ENCODE measurements at places on chromosomes 4 and X.

GRCh38 chr4:104490770-104491480 is 3.8 kb downstream of the CXXC4 start:
- peak; percentile 90 for DNase-seq

DNA sequence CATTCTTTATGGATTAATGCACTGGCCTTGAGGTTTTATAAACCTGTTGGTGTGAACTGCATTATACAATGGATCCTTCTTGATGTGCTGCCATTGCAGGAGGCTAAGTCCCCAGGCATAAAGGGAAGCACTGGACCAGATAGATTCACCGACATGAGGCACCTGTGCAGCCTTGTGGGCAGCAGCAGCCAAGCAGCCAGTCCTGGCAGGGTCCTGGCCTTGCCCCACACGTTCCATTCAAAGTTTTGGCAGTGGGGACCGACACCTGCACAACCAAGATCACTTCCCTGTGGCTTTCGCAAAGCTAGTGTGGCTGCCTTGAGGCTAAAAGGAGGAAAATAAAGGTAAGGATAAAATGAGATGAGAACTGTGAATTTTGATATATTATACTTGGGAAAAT is 53.1 kb downstream of the TMEM156 start:
- DNase-seq: no peak

DNA sequence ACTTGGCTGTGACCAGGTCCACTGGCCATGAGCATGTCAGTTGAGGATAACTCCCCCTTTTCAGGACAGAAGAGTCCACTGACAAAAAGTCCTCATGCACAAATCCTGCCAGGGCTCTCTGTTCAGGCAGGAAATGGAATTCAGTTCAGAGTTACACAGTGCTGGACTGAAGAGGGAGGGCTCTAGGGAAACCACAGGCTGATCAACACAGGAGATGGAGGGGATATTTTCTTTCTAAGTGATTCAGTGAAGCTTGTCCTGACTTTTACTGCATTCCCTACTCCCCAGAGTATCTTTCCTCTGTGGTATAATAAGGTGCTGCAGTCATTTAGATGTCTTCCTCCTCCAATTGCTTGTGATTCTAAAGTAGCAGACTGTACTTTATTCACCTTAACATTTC is 335.5 kb upstream of the IGFBP7 start:
- no peak for DNase-seq

- no peak for DNase-seq
Observed at GRCh38 chr4:43331226-43332051, 438.9 kb downstream of the GRXCR1 start.

DNA sequence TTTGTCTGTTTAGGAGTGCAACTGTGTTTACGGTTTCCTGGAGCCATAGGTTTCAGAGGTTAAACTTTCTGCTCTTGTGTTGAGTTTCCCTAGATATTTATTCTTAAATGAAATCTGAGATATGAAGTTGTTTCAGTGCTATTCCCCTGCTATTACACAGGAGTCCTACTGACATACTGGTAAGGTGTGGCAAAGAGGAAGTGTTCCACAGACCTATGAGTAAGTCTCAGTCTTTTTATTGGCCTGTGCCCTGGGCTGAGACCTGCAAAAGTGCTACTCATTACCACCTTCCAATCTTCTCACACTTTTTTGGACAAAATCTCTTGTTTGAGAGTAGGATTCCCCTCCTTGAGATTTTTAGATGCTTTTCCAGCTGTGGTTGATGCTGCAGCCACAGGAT is 35.6 kb upstream of the MAGEA8 start:
- DNase-seq: no peak

Measured in osteoblast (primary cell).